T-cell (primary cell): ENCODE measurements at places on chromosomes 3 and 15. TPM values are rescaled to one million over a fixed set of nuclear protein-coding genes. Genes with fewer than 3 reads are reported as not detected.
A peak's percentile ranks its signal among the peaks of the same experiment; 100 is the strongest.

Gene NOP10
- 74.8 TPM for total RNA-seq

Gene ADAMTS9
- 0.10 TPM for total RNA-seq

Gene CAMK2N2
- not detected for total RNA-seq

Gene PPM1L
- total RNA-seq, result 6.4 TPM

Gene DLL4
- not detected for total RNA-seq

Gene TICRR
- 0.23 TPM for total RNA-seq

Gene MEGF11
- total RNA-seq, result not detected

Gene SCN5A
- total RNA-seq, result 0.12 TPM

Gene LEKR1
- 1.2 TPM for total RNA-seq

Gene UPK1B
- total RNA-seq, result not detected

Gene NMNAT3
- total RNA-seq, result 5.3 TPM

Gene TWF2
- 99.9 TPM for total RNA-seq

Gene HOMER2
- 7.3 TPM for total RNA-seq

Gene SLC22A14
- not detected for total RNA-seq

Gene SGO1
- 0.70 TPM for total RNA-seq

DNA sequence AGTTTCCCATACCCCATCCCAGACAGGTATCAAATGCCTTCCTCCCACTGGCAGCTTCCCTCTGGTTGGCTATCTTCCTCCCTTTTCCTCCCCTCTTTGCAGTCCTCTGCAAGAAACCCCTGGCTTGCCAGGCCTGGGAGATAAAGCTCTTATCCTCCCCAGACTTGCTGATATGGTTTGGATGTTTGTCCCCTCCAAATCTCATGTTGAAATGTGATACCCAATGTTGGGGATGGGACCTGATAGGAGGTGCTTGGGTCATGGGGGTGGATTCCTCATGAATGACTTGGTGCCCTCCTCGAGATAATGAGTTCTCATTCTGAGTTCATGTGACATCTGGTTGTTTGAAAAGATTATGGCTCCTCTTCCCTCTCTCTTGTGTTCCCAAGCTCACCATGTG is 32.2 kb upstream of the SNRK start:
- H3K27ac ChIP-seq, result no peak overlapping the region
- no peak overlapping the region for H3K4me3 ChIP-seq
- H3K27me3 ChIP-seq, result no peaks in the 10 kb centered on the region
- DNase-seq, result no peak
- peaks cover 19% of the 10 kb centered on the region for H3K4me1 ChIP-seq
- H3K36me3 ChIP-seq, result no peaks in the 10 kb centered on the region

- no peaks in the 10 kb centered on the region for H3K4me1 ChIP-seq
- H3K27me3 ChIP-seq, result no peaks in the 10 kb centered on the region
- H3K4me3 ChIP-seq, result no peak overlapping the region
- no peak for DNase-seq
Measured at GRCh38 chr3:192262001-192262400, 465.3 kb downstream of the FGF12 start.

DNA sequence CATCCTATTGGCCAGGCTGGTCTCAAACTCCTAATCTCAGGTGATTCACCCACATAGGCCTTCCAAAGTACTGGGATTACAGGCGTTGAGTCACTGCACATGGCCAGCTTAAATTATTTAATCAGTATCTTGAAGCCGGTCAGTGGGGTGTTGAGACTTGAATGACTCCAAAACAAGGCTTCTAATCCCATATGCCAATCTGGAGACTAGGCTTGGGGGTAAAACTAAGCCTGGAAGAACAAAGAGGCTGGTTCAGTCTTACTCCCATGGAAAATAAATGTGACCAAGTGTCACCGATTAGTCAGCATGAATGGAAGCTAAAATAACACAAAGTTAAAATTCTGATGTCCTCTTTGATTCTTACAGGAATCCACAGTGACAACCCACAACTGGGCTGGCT is 509.1 kb downstream of the FOXP1 start:
- no peak overlapping the region for H3K27ac ChIP-seq
- DNase-seq, result no peak
- no peaks in the 10 kb centered on the region for H3K27me3 ChIP-seq
- H3K36me3 ChIP-seq, result peaks cover 10% of the 10 kb centered on the region

DNA sequence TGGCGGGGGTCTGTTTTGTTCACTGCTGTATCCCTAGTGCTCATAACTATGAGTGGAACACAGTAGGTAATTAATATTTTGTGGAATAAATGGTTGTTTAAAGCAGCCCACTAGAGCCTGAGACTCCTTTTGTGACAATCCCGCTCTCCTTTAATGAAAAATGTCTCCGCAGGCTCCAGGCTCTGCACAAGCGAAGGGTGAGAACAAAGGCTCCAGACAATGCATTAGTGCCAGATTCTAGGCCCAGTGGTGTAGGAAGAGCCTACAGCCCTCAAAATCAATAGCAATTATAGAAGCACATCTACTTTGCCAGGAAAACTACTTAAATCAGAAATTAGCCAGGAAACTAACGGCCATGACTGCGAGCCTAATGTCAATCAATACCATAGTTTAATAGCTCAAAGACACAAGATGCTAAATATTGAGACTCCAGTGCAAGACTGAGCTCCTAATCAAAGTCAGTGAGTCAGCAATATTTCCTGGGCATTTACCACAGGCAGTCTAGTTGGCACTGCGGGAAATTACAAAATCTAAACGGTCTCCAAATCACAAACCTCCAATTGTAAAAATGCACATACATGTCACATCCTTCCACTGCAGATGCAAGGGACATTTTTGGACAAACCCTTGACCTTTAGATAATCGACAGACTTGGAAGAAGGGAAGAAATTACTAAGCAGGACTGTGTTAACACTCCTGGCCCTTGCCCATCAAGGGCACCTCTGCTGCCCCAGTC is 2.3 kb downstream of the ANXA2 start:
- peaks cover 55% of the 10 kb centered on the region for H3K4me1 ChIP-seq
- peaks cover 2% of the 10 kb centered on the region for H3K36me3 ChIP-seq
- H3K27me3 ChIP-seq, result no peaks in the 10 kb centered on the region
- H3K4me3 ChIP-seq, result no peak overlapping the region

GRCh38 chr3:15812183-15812582 is 14.4 kb upstream of the ANKRD28 start:
- H3K27ac ChIP-seq, result no peak overlapping the region
- peaks cover 2% of the 10 kb centered on the region for H3K36me3 ChIP-seq
- H3K4me1 ChIP-seq, result peaks cover 3% of the 10 kb centered on the region
- DNase-seq, result no peak
- H3K27me3 ChIP-seq, result no peaks in the 10 kb centered on the region

DNA sequence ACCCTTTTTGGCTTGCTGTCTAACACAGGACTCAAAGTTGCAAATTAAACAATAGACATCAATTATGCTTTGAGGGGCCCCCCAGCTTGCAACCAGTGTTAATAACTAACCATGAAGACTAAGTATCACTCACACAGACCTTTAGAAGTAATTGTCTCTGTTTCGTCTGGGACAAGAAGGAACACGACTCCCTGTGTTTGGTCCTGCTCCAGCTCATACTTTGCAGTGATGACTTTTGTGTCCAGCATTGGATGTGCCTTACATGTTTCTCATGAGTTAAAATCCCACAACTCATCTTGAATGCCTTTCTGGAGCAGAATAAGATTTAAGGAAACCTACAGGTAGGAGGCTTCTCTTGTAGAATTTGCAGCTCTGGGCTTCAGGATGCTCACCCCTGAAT is 53.1 kb downstream of the GMNC start:
- no peak for DNase-seq
- no peaks in the 10 kb centered on the region for H3K36me3 ChIP-seq
- H3K4me3 ChIP-seq, result no peak overlapping the region
- no peak overlapping the region for H3K27ac ChIP-seq

DNA sequence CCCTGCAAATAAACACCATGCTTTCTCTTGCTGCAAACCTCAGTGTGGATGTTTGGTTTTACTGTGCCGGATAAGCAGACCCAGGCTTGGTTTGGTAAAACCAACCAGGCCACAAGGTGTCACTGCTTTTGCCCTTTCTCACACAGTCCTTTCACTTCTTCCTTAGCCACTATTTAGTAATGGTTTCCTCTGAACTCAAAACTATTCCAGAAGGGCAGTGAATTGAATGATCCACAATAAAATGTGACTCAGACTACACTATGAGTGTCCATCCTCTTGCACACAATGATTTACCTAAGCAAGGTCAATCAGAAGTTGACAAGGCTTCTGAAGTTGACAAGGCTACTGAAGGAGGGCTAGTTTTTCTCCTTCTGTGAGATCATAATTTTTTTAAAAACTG is 552.4 kb upstream of the CCDC54 start:
- no peak for DNase-seq
- H3K27ac ChIP-seq, result no peak overlapping the region
- H3K36me3 ChIP-seq, result no peaks in the 10 kb centered on the region
- H3K4me1 ChIP-seq, result no peaks in the 10 kb centered on the region

GRCh38 chr3:12004741-12005513 is 739 bp downstream of the SYN2 start:
- H3K4me1 ChIP-seq, result peaks cover 7% of the 10 kb centered on the region
- H3K36me3 ChIP-seq, result no peaks in the 10 kb centered on the region
- peaks cover 6% of the 10 kb centered on the region for H3K27me3 ChIP-seq
- H3K4me3 ChIP-seq, result no peak overlapping the region

DNA sequence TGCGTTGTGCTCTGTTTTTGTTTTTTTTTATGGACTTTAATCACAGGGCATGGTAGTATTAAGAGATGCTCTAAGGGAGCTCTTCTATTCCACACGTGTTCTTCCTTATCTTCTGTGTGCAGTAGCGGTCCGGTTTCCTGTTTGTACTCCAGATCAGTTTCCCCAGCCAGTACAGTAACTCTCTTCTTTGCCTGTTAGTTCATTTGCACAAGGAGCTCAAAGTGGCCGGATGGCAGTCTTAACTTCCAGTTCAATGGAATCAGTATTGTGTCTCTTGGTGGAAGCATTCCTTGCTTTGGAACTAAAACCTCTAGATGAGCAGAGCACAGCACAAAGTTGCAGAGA is 122.0 kb downstream of the KLF13 start:
- H3K4me3 ChIP-seq, result no peak overlapping the region
- DNase-seq, result no peak
- H3K27ac ChIP-seq, result no peak overlapping the region
- peaks cover 2% of the 10 kb centered on the region for H3K4me1 ChIP-seq
- no peaks in the 10 kb centered on the region for H3K36me3 ChIP-seq

GRCh38 chr3:128457937-128458336 is 8.8 kb downstream of the DNAJB8 start:
- H3K4me1 ChIP-seq, result peaks cover 4% of the 10 kb centered on the region
- DNase-seq, result no peak
- no peaks in the 10 kb centered on the region for H3K36me3 ChIP-seq
- H3K27ac ChIP-seq, result no peak overlapping the region

DNA sequence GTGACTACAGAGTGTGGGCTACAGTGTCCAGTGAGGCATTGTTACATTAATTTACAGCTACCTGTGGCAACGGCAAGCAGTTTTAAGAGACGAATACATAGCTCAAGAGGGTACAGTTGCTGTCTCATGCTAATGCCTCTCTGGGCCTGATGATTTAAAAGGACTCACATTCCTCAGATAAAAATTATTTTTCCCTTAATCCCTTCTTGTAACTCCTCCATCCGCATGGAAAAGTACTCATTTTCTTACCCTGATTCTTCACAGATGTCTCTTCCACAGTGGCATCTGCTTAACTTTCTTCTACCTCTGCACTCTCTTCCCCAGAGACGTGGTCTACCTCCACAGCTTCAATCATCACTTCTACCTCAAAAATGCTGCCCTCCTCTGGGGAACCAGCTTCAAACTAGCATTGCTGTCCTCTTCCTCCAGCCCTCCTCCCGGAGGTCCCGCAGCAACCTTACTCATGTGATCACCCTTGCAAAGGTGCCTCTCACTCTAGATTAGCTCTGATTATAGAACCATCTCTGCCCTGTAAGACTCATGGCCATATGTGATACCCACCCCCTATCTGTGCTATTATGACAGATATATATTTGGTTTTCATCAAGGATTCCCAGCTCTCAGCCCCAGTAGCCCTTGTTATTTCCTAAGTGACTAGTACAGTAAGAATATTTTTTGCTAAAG is 21.4 kb upstream of the ABHD17C start:
- H3K27me3 ChIP-seq, result no peaks in the 10 kb centered on the region
- no peaks in the 10 kb centered on the region for H3K4me1 ChIP-seq
- no peak overlapping the region for H3K27ac ChIP-seq
- no peaks in the 10 kb centered on the region for H3K36me3 ChIP-seq
- no peak overlapping the region for H3K4me3 ChIP-seq

GRCh38 chr3:50254577-50255250 is 14.2 kb upstream of the SEMA3B start:
- H3K4me1 ChIP-seq, result peaks cover 47% of the 10 kb centered on the region
- peaks cover 23% of the 10 kb centered on the region for H3K36me3 ChIP-seq
- no peak for DNase-seq
- no peak overlapping the region for H3K27ac ChIP-seq

GRCh38 chr15:98286831-98287230 is 326.3 kb downstream of the ARRDC4 start:
- DNase-seq, result no peak
- peaks cover 10% of the 10 kb centered on the region for H3K27me3 ChIP-seq

DNA sequence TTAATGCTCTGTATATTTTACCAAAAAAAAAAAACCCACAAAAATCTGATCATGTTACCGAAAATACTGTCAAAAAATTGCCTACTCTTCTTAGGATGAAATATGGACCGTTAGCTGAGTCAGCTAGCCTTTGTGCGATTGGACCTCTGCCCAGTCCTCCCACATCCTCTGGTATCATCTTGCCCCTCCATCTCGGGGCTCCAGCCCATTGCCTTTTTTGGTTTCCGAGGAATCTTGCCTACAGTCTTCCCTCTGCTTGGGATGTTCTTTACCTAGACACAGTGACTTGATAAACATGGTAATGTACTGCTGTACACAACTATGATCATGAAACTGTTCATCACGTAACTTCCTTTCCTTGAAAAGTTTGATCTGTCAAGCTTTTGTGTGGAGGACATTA is 371.4 kb downstream of the SV2B start:
- peaks cover 4% of the 10 kb centered on the region for H3K27me3 ChIP-seq
- no peak for DNase-seq
- H3K4me3 ChIP-seq, result no peak overlapping the region
- H3K4me1 ChIP-seq, result peaks cover 40% of the 10 kb centered on the region
- H3K27ac ChIP-seq, result peak overlapping the region; percentile 68
- no peaks in the 10 kb centered on the region for H3K36me3 ChIP-seq

GRCh38 chr15:72515591-72516389 is 41.7 kb downstream of the ARIH1 start:
- H3K4me1 ChIP-seq, result no peaks in the 10 kb centered on the region
- H3K27me3 ChIP-seq, result no peaks in the 10 kb centered on the region
- DNase-seq, result no peak
- no peak overlapping the region for H3K27ac ChIP-seq

- peaks cover 4% of the 10 kb centered on the region for H3K4me1 ChIP-seq
- no peak overlapping the region for H3K27ac ChIP-seq
- H3K27me3 ChIP-seq, result no peaks in the 10 kb centered on the region
Measured at GRCh38 chr15:81166636-81167305, 29.9 kb upstream of the IL16 start.

DNA sequence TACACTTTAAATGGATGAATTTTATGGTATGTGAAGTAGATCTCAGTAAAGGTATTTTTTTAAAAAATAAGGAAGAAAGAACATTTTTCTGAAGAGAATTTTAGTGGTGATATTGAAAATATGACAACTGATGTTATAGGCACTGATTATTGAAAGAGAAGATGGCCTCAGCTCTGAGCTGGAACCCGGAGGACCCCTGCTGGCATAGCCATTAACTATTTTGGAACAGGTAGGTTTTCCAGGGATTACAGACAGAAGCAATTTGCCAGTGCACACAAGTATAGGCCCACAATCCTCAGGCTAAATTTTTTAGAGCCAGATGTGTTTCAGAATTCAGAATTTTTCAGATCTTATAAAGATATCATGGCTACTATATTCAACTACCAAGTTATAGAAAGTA is 315.9 kb upstream of the GPR149 start:
- DNase-seq, result no peak
- H3K27me3 ChIP-seq, result no peaks in the 10 kb centered on the region
- no peaks in the 10 kb centered on the region for H3K36me3 ChIP-seq
- H3K4me1 ChIP-seq, result no peaks in the 10 kb centered on the region
- no peak overlapping the region for H3K4me3 ChIP-seq
- H3K27ac ChIP-seq, result no peak overlapping the region
